ENCODE measurements at places on chromosomes 16 and 17.

- no peak for DNase-seq
These were observed 1.7 kb downstream of the NFATC3 start for GRCh38 chr16:68086860-68087268.

GRCh38 chr17:54814371-54814770, 86.3 kb upstream of the TOM1L1 start:
- DNase-seq, result no peak

GRCh38 chr16:28903344-28904042, 21.5 kb downstream of the RABEP2 start:
- DNase-seq, result no peak

DNA sequence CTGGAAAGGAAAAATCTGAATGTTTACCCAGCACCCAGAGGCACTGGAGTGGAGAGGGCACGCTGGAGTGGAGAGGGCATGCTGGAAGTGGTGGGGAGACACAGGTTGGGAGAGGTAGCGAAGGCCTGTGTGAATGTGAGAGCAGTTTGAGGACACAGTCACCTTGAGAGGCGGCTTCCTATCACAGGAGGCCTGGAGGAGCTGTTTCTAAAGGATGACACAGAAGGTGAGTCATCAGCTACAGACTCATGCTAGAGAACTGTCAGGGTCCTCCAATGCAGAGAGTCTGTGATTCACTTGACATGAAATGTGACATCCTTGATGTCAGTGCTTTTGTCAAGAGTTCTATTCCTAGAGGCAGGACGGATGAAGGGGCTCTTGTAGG, 13.8 kb downstream of the CTRL start:
- DNase-seq, result no peak

- no peak for DNase-seq
These were observed 29.7 kb upstream of the IRX3 start for GRCh38 chr16:54316095-54316889.

GRCh38 chr16:25213709-25214397, 2.9 kb upstream of the AQP8 start:
- DNase-seq, result no peak
